HAP-1 (cell line): ENCODE measurements at places on chromosomes 12 and 14.

DNA sequence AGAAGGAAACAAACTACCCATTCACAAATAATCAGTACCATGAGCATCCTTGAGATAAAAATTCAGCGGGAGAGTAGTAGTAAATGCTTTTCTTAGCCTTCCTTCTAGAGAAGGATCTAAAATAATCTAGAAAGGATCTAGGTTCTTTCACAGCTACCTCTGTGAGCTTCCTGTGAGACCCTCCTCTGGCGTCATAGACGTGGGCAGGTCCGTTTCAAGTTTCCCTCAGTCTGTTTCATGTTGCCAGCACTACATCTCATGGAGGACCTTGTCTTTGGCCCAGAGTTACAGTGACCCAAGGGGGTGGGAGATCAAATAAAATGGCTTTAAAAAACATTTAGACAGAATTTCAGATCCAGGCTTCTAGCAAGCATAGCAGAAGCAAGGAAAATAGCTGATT lies 13.6 kb downstream of the DAAM1 start:
- DNase-seq = no peak

- peak; percentile 55 for DNase-seq
Observed at GRCh38 chr14:75911883-75912282, 69.9 kb downstream of the TGFB3 start.

- DNase-seq = no peak
Observed at GRCh38 chr12:31715283-31715825, 13.5 kb downstream of the AMN1 start.

DNA sequence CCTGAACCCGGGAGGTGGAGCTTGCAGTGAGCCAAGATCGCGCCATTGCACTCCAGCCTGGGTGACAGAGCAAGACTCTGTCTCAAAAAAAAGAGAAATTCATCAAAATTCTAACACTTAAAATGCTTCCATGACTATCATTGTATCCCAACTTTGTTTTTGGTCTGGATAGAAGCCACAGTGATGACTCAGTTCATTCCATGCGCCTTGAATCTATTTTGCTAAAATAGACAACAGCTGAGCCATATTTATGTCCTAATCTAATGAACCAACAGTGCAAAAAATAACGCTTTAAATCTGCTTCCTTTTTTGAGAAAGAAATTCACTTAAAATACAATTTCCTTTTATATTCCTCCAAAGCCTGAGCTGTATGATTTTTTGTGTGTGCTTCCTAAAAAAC lies 23.2 kb upstream of the BICD1 start:
- no peak for DNase-seq

DNA sequence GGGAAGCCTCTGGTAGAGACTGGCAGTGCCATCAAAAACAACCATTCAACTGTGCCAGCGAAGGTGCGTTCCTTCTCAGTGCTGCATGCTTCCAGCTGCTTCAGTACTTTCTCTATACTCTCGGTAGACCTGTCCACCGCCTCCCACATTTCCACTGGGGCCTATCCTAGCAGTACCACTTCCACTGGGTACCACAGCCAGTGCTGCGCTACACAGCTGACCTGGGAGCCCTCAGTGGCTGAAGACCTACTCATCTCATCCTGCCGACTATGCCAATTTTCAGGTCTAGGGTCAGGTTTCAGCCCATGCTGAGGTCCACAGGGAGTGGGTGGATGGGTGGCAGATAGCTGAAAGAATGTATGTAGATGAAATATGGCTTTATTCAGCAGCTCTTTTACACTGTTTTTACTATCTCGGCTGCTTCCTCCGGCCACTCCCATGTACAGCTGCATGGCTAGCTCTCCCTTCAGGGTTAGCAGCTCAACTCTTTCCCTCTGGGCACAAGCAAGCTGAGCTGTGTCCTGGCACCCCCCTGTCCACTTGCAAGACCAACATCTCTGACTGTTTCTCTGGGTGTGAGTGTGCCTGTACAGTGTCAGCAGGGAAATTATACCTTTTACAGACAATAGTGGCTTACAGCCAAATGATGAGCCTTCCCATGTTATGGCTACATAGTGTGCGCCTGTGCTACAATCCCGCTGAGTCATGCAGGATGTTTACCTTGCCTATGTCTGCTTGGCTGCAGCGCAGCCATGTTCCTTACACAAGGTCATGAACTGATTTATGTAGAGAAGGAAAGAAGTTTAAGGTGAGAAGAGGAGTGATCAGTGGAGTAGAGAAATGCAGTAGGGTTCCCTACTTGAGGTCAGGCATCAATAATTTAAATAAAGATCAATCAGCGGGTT lies 125.7 kb upstream of the DDHD1 start:
- DNase-seq = no peak

GRCh38 chr12:2380946-2381345 lies 328.2 kb downstream of the CACNA1C start:
- no peak for DNase-seq

- no peak for DNase-seq
Observed at GRCh38 chr12:1226951-1227350, 235.9 kb downstream of the ERC1 start.

DNA sequence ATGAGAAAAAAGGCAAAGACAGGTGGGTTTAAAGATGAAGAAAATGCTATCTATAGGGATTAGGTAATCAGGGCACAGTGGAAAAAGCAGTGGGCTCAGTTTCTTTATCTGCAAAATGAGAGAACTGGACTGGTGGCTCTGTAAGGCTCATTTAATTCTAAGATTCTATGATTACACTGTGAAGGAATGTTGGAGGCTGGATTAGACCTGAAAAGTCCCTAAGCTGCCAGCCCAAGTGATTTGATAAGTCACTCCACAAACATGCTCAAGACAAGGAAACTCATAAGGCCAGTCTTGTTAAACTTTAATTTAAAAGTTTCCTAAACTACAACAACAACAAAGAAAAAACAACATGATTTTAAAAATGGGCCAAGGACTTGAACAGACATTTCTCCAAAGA lies 75.1 kb downstream of the DCAF5 start:
- DNase-seq = no peak

GRCh38 chr14:83923842-83924241 lies 1606.1 kb upstream of the FLRT2 start:
- no peak for DNase-seq

- no peak for DNase-seq
Observed at GRCh38 chr14:106809615-106810014, 1283.2 kb downstream of the TMEM121 start.

DNA sequence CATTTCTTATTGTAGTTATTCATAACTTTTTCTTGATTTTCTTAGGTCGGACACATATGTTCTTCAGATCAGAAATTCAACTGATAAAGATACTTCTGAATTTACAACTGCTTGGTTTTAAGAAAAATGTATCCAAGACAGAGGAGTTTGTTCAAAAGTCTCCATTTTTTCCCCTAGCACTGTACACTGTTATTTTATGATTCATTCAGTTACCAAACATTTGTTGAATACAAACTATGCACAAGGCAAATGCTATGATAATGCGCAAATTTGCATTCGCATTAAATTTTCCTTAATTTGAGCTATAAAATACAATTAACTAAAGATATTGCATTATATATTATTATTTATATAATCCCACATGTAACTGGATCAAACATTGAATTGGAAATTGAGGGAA lies 10.1 kb upstream of the PLEKHA5 start:
- no peak for DNase-seq

- DNase-seq = peak; percentile 78
Observed at GRCh38 chr12:56593909-56594621, 36.1 kb downstream of the BAZ2A start.

- DNase-seq = no peak
Observed at GRCh38 chr12:103282124-103282523, 213.6 kb downstream of the C12orf42 start.

DNA sequence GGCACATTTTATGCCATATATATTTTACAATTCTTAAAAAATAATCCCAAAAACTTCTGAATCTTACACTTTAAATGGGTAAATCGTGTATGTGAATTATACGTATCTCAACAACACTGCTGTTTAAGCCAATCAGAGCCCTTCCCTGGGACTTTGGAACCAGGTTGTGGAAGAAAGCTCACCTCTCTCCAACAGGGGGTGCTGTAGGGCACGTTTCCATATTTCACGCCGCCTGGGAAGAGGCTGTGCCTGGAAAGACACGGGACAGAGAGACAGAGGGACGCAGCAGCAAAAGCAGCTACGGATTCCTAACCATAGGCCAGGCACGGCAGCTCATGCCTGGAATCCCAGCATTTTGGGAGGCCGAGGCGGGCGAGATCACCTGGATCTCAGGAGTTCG lies 29.4 kb upstream of the FBRSL1 start:
- DNase-seq = peak; percentile 52

DNA sequence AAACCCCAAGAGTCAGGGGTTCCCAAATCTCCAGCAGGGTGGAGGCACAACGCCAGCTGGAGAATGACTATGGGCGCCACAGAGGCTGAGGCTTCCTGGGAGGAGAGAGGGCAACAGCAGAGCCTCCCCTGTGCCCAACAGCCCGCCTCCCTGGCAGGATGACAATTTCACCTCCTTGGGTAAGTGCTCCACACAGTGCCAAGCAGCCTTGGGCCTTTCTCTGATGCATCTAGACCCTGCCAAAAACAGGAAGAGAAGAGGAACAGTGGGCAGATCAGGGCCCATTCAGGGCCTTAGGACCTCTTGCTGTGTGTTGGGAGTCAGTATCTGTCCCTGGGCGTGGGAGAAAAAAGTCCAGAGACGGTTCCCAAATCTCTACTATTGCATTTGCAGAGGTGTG lies 5.0 kb upstream of the OR10P1 start:
- DNase-seq = no peak

- no peak for DNase-seq
Observed at GRCh38 chr12:22276867-22277266, 57.6 kb downstream of the ST8SIA1 start.

- DNase-seq = no peak
Observed at GRCh38 chr14:91233936-91234790, 10.3 kb downstream of the GPR68 start.

DNA sequence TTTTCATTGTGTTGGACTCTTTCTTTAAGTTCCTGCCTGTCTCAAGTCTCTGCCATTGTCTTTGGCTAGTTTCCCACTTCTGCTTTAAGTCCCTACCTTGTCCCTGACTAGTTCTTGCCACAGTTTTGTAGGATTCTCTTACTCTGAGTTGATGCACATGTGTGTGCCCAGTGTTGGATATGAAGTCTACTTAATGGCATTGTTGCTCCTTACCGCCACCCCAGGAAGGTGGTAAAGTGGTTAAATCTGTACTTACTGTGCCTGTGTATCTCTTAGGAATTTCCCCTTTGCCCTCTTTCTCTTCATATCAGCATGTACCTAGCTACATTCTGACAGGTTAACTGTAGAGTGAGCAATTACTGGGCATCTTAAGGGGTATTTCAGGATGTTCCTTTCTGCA lies 227.1 kb downstream of the NUBPL start:
- no peak for DNase-seq

- DNase-seq = peak; percentile 28
Observed at GRCh38 chr12:102948941-102949352, 8.5 kb upstream of the ASCL1 start.

DNA sequence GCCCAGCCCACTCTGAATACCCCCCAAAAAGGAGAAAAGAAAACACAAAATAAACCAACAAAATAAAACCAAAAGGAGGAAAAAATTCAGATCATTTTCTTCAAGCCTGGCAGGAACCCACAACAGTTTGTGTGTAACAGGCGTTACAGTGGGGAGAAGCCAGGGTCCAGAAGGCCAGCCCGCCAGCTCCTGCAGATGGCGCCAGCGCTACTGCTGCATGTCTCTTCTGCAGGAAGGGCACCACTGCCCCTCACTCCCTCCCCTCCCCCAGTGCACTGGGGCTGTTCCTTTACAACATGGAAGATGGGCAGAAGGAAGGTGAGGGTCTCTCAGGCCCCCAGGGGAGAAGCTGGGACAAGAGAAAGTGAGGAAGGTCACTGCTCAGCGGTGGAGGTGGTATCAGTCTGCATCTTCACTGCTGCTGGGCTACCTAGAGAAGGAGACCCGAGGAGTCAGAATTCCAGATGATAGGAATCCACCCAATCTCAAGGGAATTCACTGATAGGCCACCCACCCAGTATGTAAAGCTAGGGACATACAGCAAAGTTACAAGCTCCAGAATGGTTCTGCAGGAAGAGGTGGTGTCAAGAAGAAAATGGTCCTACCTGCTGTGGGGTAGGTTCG lies 2.3 kb upstream of the NOP2 start:
- peak; percentile 78 for DNase-seq

- DNase-seq = no peak
Observed at GRCh38 chr14:23528555-23528954, 23.0 kb downstream of the ZFHX2 start.
